HS-27A (cell line): ENCODE measurements at places on chromosomes 1 and 21.

- no peak for DNase-seq
These were observed 36.3 kb upstream of the RCC2 start for GRCh38 chr1:17475752-17476151.

DNA sequence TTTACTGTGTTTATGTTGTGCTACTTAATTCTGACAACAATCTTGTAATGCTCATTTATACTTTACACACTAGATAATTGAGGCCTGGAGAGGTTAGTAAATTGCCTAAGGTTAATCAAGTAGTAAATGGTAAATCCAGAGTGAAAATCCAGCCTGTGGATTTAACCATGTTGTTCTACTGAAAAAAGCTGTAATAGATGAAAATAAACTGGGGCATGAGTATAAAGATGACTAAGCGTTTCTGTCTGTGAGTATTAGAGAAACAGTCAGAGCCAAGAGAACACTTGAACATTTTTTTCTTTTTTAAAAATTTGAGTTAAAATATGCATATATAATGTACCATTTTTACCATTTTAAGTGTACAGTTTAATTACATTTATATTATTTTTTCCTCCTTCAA lies 47.9 kb upstream of the LEPR start:
- DNase-seq = no peak

- peak; percentile 26 for DNase-seq
These were observed 27.2 kb upstream of the FOXE3 start for GRCh38 chr1:47388891-47389238.

DNA sequence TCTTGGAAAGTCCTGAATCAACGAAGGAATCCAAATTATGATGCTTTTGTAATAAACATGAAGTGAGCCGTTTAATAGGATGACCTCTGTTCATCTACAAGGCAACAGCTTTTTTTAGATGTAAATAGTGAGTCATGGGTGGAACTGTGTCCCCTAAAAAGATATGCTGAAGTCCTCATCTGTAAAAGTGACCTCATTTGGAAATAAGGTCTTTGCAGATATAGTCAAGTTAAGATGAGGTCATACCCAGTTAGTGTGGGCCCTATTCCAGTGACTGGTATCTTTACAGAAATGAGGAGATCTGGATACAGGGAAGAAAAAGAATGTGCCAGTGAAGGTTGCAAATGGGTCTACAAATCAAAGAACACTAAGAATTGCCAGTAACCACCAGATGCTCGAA lies 1287.3 kb upstream of the ADGRL4 start:
- DNase-seq = no peak
